Aorta (tissue), 5 donors: ENCODE measurements at places on chromosomes 12 and 14. TPM values are rescaled to one million over a fixed set of nuclear protein-coding genes. Genes with fewer than 3 reads are reported as not detected.

- no peak for DNase-seq
Measured at GRCh38 chr12:130138478-130138877, 23.8 kb upstream of the FZD10 start.

SLC38A4 gene
- 0.65 TPM for total RNA-seq

SMIM41 gene
- 0.84 TPM for total RNA-seq

A2M gene
- total RNA-seq = 2,139 TPM

- peak; percentile 45 for DNase-seq
Measured at GRCh38 chr14:85471744-85472143, 58.2 kb upstream of the FLRT2 start.
